Stimulated activated CD8-positive, alpha-beta memory T cell treated with anti-CD3 and anti-CD28 coated beads, Interleukin-2, amount 100 ng/mL, for 48 hours (primary cell): ENCODE measurements at places on chromosomes 5 and 9.

DNA sequence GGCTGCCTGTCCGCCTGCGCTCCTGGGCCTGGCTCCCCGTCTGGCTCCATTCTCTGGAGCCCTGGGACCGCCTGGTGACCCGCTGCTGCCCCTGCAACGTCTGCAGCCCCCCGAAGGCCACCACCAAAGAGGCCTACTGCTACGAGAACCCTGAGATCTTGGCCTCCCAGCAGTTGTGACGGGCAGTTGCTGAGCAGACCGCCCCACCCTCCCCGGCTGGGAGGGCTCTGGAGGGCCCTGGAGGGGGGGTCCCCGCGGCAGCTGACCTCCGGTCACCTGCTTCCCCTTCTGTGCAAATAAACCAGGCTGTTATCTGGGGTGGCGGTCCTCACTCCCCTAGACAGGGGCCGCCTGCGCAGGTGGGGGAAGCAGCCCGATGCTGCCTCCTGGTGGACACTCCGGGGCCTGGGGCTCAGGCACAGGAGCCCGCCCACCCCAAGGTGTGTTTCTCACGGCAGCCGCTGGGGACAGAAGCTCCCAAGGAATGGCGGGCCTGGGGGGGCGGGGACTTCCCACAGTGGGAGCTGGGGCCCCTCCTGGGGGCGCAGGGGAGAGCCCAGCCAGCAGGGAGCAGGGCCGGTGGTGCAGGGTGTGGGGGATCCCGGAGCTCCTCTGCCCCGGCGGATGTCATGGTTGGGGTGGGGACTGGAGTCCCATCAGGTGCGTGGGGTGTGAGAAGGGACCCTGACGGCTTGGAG, 4.7 kb upstream of the TUBB4B start:
- DNase-seq: peak; percentile 90

DNA sequence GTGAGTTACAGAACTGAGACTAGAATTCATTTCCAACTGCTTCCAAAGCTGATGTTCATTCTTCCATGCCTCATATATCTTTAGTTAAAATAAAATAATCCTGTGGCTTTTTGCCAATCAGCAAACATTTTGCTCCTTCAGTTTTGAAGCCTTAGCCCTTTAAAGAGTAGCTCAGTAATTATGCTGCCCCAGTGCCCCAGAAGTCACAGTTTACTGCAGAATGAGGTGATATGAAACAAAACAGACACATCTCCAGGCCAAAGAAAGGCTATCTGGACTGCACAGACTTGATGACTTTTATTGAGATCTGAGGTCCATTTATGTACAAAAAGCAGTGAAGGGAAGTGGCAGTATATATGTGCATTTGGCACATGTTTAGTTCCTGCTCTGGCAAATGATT, 285.8 kb upstream of the ZNF462 start:
- no peak for DNase-seq

GRCh38 chr5:171806976-171807747, 21.5 kb downstream of the SMIM23 start:
- no peak for DNase-seq

DNA sequence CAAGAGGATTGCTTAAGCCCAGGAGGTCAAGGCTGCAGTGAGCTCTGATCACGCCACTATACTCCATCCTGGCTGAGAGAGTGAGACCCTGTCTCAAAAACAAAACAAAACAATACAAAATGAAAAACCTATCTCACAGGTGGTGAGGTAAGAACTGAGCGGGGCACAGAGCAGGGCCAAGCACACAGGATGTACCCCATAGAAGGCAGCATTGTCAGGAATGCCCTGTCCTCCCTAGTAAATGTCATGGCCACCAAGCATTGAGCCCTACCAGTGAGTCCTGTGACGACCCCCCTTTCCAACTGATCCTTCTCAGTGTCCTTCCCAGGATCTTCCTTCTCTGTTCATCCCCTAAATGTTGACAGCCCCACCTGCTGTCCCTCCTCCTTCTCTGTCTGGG, 44.6 kb upstream of the ALDH1B1 start:
- DNase-seq: no peak

- no peak for DNase-seq
Observed at GRCh38 chr5:72338689-72339209, 18.6 kb downstream of the PTCD2 start.

DNA sequence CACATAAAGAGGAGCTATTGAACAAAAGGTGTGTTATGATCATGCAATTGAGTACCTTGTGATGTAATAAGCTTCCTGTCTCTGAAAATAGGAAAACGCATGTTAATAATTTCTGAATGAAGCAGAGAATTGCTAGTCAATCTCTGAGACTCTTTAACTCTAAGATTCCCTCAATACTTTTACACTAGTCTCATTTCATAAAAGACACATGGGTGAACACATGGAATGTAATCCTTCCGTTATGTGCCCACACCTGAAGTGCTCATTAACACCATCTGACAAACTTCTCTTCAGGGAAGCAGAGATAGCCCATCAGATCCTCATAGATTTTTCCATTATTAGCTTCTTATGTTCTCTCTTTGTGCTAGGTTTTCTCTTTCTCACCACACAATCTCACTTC, 182.4 kb downstream of the TLR4 start:
- DNase-seq: no peak

GRCh38 chr5:103271570-103272289, 13.2 kb downstream of the MACIR start:
- no peak for DNase-seq

GRCh38 chr5:90170261-90170660, 239.3 kb downstream of the CETN3 start:
- DNase-seq: no peak

DNA sequence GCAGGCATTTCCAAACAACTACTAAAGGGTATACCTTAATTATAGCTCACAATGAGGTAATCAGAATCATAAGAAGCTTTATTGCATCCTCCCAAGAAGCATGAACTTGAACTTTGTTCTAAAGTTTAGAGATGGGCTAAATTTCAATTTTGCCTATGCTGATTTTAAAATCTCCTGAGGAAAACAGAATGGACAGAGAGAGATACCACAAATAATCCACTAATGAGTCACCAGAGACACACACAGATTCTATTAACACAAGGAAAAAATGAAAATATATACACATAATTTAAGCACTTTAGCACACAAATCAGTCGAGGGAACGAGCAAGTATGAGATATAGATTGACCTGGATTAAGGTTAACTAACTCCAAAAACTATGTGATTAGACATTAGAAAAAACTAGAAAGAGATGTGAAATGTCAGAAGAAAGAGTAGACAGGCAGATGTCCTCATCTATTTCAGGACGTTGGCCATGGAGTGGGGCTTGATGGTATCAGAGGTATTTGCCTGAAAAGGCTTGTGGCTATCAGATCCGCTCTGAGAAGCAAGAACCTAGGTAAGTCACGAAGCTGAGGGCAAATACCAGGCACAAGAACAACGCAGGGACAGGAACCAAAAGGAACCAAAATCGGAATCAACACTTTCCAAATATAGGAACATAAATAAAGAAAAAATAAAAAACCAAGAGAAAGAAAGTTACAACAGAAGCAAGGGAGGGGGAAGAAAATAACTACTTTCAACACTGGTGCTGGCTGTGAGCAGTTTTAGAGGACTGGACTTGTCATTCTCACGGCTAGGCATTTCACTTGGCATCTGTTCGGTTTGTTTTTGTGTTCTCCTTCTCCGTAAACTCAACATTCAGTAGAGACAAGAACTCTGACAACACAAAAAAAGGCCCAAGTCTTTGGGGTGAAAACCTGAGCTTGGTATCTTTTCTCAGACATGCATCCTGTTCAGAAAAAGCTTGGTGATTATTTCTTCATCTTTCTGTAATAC, 294.6 kb upstream of the PUM3 start:
- no peak for DNase-seq

- no peak for DNase-seq
Observed at GRCh38 chr5:142902186-142902965, 132.2 kb downstream of the ARHGAP26 start.

GRCh38 chr9:130672933-130673615, 8.7 kb downstream of the PRDM12 start:
- no peak for DNase-seq

GRCh38 chr5:157521704-157522029, 53.9 kb downstream of the ADAM19 start:
- no peak for DNase-seq

DNA sequence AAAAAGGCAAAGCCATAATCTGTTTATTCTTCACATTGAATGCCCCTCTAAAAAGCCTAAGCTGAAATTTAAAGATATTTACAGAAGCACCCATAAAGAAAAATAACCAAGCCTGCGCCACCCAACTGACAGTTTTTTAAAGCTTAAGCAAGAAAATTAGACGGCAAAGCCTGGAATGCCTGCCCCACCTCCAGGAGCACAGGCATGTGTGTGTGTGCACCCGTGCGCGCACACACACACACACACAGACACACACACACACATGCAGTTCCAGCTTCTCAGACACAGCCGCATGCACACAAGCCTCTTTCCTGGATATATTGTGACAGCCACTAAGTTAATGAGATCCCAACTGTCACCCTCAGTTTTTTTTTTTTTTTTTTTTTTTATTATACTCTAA, 88.2 kb downstream of the FRMD3 start:
- no peak for DNase-seq

- no peak for DNase-seq
Observed at GRCh38 chr9:38186404-38187115, 117.5 kb upstream of the SHB start.

DNA sequence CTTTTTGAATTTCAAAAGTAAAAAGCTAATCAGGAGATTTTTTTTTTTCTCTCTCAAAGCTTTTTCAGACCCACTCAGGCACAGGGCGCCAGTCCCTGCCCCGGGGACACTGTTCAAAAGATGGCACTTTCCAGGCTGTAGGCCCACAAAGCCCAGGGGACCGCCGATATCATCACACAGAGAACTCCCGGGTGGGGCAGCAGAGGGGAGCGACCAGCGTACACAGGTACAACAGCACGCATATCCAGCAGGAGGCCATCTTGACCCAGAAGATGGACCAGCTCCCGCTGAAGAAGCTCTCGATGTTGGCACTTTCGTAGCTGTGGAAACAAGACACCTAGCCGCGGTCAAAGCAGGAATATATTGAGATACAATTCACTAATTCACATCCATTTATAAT, 108.3 kb downstream of the THBS4 start:
- no peak for DNase-seq

DNA sequence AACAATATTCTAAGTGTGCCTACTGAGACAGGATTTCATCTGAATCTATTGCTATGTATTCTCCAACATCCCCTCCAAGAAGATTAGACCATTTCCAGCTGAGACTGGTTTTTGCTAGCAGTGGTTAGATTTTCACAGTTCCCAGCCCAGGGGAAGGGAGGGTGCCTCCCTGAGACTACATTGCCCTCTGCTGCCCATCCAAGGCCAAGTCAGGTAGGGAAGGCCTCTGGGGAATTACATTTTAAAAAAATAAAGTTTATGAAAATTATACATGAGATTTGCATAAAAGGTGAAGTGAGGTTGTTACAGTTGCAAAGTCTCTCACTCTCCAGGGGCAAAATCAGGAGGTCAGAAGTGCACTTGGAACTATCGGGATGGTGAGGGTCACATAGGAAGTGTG, 28.0 kb upstream of the SYK start:
- DNase-seq: no peak

- DNase-seq: no peak
Observed at GRCh38 chr9:129669946-129670345, 4.5 kb downstream of the PRRX2 start.

- no peak for DNase-seq
Observed at GRCh38 chr5:91417219-91417618, 34.1 kb upstream of the ARRDC3 start.

- no peak for DNase-seq
Observed at GRCh38 chr5:87268970-87269377, 1.3 kb downstream of the RASA1 start.

GRCh38 chr9:121261755-121262154, 6.2 kb upstream of the GSN start:
- DNase-seq: no peak

DNA sequence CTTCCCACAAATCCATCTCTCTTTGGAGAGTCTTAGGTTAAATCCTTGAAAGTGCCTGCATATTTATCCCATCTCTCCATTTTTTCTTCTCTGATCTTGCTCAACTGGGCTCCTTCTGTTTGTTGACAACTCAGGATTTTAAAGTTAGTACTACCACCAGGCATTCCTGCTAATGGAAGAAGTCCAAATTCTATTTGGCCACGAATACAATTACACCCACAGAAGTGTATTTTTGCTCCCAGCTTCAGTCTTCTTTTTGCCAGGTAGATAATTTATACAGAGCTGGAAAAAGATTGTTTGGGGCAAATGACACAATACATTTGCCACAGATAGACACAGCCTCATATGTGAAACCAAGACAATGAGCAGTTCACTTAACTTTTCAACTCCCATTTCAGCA, 74.8 kb downstream of the CETN3 start:
- no peak for DNase-seq

DNA sequence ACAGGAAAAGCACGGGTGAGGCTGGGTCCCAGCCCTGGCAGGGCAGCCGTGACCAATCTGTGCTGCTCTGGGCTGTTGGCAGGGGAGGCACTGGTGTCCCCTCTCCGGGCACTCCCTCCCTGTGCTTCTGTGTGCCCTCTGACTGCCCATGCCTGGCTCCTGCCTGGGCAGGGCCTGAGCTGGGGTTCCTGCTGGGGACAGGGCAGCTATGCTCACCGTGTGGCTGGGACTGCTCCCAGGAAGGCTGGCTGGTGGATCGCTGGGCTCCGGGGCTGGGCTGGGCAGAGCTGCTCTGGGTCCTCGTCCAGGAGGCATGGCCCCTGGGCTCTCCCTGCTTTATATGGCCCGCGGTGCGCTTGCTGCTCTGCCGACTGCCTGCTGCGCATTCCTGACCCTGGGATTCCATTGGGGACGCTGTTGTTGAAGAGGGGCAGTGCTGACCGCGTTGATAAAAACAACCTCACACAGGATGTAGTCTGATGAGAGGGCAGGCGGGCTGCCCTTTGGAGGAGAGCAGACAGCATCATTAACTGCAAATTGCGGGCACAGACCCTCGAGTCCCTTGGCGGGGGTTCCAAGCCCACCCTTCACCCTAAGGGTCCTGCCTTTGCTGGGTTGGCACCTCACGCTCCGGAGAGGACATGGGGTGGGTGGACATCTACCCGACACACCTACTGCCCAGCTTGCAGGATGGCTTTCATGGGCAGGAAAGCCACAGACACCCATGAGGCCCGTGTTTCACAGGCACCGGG, 955 bp downstream of the QRFP start:
- no peak for DNase-seq
